ENCODE measurements at places on chromosomes 16 and 17. TPM values are rescaled to one million over a fixed set of nuclear protein-coding genes. Genes with fewer than 3 reads are reported as not detected.
A peak's percentile ranks its signal among the peaks of the same experiment; 100 is the strongest.

The DPEP1 gene
- not detected for total RNA-seq

The BPTF gene
- 19.5 TPM for total RNA-seq

The DOK4 gene
- 7.3 TPM for total RNA-seq

- DNase-seq, result no peak
Measured at GRCh38 chr17:17480593-17481148, 3.9 kb downstream of the MED9 start.

- DNase-seq, result peak; percentile 61
Measured at GRCh38 chr16:67865318-67865717, 7.5 kb upstream of the EDC4 start.

GRCh38 chr17:33292981-33293867 is at the start of gene ASIC2:
Gene ASIC2 (minus strand): TSS chr17:33293295.
- DNase-seq, result no peak

The UBB gene
- total RNA-seq, result 2,252 TPM

The HS3ST4 gene
- not detected for total RNA-seq

GRCh38 chr17:75625813-75626486 is 7.3 kb upstream of the SMIM5 start:
- no peak for DNase-seq

DNA sequence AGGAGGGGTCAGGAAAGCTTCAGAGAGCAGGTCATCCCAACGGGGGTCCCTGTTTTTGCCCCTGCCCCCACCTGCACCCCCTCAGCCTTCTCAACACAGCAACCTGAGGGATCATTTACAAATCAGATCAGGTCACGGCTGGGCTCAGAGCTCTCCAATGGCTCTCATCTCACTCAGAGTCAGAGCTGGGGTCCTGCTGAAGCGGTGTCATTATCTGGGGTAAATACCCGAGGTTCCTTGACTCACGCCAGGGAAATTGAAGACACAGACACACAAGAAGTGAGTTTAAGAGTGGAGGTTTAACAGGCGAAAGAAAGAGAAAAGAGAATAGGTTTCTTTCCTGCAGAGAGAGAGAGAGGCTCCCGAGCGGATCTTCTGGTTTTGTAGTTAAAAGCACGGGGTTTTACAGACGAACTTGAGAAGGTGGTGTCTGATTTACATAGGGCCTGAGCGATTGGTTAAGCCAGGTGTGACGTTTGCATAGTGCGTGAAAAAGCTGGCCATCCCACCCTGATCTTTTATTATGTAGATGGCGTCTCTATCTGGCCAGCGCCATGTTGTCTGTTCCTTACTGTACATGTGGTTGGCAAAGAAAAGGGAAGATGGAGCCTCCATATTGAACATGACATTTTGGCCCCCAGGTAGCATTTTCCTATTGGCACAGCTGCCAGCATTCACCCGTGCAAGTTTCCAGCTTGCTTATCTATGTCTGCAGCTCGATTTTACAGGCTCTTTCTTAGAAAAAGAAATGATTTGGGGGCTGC is 51.4 kb downstream of the WSB1 start:
- DNase-seq, result no peak

The KRTAP4-3 gene
- not detected for total RNA-seq

DNA sequence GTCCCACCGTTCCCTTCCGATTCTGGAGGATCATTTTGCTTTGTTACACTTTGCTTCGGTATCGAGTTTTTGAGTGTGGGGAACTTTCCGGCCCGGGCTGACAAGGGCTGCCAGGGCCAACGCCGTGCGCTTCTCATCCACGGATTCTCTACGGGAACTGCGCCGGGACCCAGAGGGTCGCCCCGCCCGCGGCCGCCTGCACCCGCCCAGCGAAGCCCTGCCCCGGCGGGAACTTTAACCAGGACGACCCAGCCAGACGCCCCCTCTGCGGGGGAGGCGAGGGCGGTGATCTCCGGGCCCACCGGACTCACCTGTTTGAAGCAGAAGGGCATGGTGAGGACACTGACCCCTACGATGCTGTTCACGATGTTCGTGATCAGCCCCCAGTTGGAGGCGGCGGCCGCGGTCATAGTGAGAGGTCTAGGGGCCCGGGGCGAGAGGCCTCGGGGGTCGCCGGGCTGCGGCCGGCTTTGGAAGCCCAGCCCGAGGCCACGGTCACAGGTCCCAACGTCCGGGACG is 536 bp downstream of the SLC38A10 start:
- DNase-seq, result no peak

- no peak for DNase-seq
Measured at GRCh38 chr17:37481001-37481665, 8.6 kb upstream of the DUSP14 start.

- DNase-seq, result no peak
Measured at GRCh38 chr17:40559564-40559916, 5.7 kb downstream of the CCR7 start.

- peak; percentile 82 for DNase-seq
Measured at GRCh38 chr17:68200689-68201417, 47.0 kb upstream of the AMZ2 start.

DNA sequence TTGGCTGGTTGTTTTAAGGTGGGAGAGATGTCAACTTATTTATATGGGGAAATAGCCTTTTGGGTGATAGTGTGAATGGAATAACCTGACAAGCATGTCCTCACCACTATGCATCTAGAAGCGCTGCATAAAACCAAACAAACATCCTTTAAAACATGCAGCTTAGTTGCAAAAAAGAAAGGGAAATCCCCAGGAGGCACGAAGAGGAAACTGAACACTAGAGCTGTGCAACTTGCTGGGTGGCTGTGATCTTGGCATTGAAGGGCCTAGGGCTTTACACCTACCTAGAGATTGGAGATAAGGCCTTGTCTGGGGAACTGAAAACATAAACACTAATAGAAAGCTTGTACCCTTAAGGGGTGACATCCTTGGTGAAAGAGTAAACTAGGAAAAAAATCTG is 7.3 kb downstream of the C16orf54 start:
- DNase-seq, result no peak

The CCDC40 gene
- 0.27 TPM for total RNA-seq

DNA sequence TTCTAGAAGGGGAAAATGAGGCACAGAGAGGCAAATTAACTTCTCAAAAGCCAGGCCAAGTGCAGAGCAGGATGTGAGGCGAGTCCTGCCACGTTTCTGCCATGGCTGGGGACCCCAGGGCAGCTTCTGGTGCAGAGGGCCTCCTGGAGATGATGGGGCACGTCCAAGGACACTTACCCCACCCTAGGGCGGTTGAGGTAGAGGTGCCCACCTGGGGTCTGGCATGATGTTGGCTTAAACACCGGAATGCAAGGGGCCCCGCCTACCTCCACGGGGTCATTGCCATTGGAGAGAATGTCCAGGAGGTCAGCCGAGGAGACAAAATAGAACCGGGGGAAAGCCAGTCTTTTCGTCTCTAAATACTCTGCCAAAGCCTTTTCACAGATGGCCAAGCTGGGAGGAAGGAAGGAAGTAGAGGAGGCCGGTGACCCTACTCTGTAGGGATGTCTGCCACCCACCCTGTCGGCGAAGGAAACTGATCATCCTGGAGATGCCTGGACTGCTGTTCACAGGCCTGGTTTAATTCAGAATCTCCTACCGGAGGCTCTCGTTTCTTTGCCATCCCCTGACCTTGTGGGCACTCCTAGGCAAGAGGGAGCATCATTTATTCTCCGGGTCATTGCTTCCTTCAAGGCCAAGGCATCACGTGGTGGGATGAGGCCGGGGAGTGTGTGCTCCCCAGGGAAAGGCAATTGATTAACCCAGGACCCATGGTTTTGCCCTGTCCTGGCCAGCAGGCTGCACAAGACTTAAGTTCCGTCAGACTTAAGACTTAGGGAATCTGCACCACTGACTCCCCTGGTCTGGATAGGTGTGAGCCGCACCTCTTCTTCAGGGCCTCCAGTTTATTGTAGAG is 70.5 kb downstream of the DNAH17 start:
- no peak for DNase-seq

The ABCA3 gene
- total RNA-seq, result 0.14 TPM

The EIF3C gene
- 760 TPM for total RNA-seq

DNA sequence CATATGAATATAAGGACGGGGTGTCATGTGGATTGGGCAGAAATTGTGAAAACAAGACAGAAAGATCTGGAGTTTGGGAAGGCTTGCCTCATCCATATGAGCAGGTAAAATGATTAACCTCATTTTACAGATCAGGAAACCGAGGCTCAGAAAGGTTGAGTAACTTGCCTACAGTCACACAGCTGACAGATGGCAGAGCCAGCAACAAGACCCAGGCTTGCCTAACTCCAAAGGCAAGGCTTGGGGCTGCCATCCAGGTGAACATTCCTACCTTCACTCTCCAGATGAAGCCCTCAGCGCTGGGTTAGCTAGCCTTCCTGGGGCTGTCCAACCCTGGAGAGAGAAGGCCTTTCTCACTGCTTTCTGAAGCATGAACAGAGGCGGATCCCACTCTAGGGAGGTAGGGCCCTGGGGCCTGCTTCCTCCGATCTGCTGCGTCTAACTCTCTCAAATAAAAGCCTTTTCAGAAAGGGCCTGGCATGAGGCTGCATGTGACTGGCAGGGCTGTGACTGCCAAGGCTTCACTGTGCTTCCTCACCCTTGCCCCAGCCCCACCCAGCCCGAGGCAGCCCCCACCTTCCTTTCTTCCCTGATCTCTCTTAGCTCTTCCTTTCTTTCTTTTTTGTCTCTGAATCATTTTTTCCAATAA is 107.8 kb downstream of the GNAO1 start:
- DNase-seq, result no peak

The WSCD1 gene
- total RNA-seq, result 0.67 TPM

GRCh38 chr17:82031303-82031884 is at the start of gene RAC3:
Gene RAC3 (plus strand): TSS chr17:82031678. CDS start chr17:82031762, 84 bp downstream.
- DNase-seq, result no peak

- no peak for DNase-seq
Measured at GRCh38 chr17:77311371-77311981, 170.7 kb downstream of the SEC14L1 start.

The TP53TG3B gene
- total RNA-seq, result 1.8 TPM

DNA sequence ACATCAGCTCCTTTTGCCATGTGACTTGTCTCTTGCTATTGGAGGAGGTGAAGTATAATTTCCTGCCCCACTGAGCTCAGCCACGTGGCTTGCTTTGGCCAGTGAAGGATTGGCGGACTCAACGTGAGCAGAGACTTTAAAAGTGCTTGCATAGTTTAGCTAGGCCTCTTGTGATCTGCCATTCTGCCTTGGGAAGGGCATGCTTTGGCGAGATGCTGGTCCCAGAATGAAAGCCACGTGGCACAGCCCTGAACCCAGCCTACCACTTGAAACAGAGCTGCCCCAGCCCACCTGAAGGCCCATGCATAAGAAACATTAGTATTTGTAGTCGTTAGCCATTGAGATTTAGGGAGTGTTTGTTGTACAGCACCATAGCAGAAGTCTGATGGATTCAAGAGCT is 148.2 kb downstream of the TMEM132E start:
- DNase-seq, result no peak

DNA sequence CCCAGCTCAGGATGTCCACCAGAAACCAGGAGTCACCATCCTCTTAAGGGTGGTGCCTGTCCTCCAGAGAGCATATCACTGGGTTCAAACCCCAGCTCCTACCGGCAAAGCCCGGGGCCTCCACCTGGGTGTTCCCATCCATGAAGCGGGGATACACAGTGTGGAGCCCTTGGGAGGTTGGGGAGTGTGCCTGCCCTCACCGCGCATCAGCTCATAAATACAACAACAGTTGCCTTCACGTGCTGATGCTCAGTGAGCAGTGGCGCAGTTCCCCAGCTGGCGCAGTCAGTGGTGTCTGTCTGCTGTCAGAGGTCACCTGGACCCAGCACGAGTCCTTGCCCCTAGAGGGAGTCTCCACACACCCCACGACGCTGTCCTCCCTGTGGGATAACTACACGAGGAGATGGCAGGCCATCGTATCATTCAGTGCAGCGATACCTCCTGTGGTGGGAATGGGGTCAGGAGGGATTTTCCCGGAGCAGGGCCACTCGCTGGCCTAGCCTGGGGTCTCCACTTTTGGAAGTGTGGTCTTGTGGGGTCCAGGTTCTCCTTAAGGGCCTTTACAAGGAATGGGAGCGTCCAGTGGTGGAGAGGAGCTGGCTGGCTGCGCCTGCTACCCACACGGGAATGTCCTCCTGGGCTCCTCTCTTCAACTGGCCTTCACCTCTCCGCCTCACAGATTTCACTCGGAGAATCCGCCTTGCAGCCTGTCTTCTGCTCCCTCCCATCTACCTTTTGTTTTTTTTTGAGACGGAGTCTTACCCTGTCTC is 2.3 kb upstream of the ELOB start:
- no peak for DNase-seq

- DNase-seq, result peak; percentile 35
Measured at GRCh38 chr17:50396261-50397110, 837 bp downstream of the LRRC59 start.

The FA2H gene
- not detected for total RNA-seq

DNA sequence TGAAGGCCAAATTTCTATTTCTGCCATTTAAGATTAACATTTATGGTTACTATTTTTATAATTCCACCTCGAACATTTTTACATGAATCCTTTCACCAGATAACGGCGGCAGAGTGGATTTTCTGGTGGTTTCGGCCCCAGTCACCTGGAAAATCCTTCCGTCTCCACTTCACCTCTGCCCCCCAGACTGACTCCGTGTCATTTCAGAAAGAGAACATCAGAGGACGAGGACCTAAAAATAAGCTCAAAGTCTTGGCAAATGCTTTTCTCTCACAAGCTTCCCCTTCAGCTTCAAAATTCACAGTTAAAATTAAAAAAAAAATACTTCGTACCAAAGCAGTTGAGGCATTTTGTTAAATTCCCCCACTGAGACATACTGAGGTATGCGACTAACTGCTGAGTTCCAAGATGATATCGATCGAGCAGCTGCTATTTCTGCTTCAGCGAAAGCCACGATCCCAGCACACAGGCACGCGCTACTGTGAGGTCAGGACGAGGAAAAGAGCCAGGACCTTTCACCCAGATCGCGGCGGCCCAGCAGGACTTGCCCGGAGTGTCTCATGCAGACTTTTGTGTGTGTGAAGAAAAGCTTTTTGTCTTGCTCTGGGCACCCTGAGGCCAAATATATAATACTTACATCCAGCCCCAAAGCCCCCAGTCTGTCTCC is 36.8 kb downstream of the ASPA start:
- no peak for DNase-seq

The TMIGD1 gene
- total RNA-seq, result not detected

GRCh38 chr16:8084882-8085281 is 505.4 kb downstream of the TMEM114 start:
- no peak for DNase-seq

The NEURL4 gene
- total RNA-seq, result 20.7 TPM

DNA sequence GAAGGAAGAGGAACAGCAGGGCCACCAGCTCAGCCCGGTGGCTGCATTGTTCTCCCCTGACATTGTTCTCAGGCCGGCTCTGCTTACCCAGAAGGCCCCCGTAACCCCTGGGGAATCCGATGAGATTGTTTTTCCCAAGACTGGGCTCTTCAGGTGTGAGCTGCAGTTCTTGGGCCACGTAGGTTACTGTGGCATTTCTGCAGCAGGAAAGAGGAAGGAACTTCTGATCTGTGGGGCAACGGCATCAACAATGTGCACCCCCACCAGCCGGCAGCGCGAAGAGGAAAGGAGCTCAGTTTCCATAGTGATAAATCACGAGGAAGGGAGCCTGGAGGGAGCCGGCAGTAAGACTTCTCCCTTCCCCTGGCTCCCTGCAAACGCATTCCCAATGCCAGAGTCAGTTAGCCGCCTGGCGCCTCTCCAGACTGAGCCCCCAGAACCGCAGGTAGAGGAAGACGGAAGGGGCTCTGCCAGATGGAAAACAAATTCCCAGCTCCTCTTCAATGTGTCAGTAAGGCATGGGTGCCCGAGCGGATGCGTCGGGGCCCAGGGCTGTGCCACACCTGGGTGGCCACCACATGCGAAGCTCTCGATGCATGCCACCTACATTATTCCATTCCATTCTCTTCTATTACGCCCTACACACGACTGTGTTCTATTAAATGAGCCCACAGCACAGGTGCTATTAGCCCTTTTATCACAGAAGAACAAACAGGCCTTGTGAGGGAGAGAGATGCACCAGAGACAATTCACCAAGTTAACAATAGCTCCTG is 21.5 kb upstream of the PECAM1 start:
- DNase-seq, result no peak

- peak; percentile 50 for DNase-seq
Measured at GRCh38 chr16:80924372-80924978, 82.2 kb downstream of the CMC2 start.

All from HT1080 (cell line).